Bronchial epithelial cell (primary cell): ENCODE measurements at places on chromosomes 12 and 14. TPM values are rescaled to one million over a fixed set of nuclear protein-coding genes. Genes with fewer than 3 reads are reported as not detected.

DNA sequence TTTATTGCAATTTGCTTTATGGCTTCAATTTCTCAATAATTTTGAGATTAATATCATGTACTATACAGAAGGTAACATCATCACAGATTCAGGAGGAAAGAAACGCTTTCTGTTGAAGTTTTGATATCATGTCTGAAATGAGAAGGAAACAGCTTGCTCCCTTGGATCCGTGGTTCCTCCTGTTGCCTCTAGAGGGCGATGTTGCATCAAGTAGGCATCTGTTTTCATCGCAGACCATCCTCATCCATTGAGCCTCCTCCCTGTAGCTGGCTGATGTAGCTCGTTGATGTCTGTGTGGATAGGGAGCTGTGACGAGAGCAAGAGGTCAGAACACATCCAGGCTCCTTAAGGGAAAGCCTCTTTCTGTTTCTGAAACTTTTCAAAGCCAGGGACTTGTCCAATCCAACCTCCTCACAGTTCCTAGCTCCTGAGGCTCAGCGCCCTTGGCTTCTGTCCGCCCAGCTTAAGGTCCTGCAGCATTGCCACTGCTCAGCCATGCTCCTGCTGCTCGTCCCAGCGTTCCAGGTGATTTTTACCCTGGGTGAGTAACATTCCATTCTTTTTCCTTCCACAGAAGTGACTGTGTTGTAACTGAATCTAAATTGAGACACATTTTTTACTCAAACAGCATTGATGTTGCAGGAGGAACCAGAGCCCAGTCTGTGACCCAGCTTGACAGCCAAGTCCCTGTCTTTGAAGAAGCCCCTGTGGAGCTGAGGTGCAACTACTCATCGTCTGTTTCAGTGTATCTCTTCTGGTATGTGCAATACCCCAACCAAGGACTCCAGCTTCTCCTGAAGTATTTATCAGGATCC is 304.8 kb upstream of the OR4E1 start:
- peak; percentile 39 for DNase-seq

DNA sequence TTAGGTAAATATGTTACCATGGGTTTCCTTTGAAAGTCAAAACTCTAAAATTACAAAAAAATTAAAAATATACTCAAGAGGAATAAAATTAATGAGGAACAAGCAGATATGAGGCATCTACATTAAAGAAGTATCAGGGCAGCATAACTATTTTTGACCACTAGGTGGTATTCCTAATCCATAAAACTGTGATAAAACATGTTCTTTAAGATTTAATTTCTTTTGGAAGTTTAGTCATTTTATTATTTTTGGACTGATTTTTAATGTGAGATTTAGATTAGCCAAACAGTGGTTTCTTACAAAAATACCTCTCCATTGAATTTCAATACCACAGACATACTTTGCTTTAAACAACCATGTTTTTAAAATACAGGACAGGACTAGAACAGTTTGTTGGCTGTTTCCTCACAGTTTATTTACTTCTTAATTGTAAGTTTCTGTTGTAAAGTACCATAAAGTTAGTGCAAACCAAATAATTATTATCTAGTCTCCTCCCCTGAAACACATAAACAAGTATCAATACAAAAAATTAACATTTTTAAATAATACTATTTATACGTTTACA is 49.8 kb downstream of the NTS start:
- DNase-seq: peak; percentile 44

The SLC4A8 gene
- 0.26 and 0.64 TPM in 2 replicates for total RNA-seq

The TSHR gene
- total RNA-seq: not detected in 2 replicates

DNA sequence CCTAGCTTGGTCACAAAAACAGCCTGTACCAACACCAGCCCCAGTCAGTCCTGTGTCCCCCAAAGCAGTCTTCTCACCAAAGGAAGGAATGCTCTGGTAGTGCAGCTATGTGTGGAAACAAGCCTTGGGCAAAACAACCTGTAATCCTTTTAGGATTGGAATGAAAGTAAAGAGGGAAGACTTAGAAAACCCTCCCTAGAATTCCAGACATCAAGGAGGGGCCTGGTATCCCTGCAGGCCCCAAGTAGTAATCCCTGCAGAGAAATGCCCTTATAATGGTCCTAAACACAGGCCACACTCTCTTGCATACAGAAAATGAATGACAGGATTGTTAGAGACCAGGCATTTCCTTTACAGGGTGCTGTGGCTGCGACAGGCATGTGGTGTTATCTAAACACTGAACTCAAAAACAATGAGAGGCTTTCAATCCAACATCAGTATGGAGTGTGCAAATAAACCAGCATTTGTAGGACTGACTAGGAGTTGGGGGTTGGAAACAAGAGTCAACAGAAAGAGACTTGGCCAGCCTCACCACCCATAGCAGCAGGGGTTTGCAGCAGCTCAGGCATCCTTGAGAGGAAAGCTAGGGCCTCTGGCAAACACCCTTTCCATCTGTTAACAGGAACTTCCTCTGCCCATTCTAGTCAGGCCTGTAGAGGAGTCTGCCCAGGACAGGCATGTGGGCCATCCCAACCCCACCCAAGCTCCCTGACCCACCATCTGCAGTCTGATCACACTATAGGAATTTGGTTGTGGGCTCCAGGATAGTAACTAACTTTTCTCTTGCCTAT is 59.1 kb downstream of the DCAF5 start:
- no peak for DNase-seq

The SIX6 gene
- not detected in 2 replicates for total RNA-seq

GRCh38 chr14:67440513-67440912 is 28.5 kb upstream of the PLEK2 start:
- DNase-seq: peak; percentile 46

GRCh38 chr14:20343862-20344220 is 406 bp downstream of the PARP2 start:
- DNase-seq: peak; percentile 52
